ENCODE measurements at places on chromosomes 11 and 22. TPM values are rescaled to one million over a fixed set of nuclear protein-coding genes. Genes with fewer than 3 reads are reported as not detected.

- H3K36me3 ChIP-seq = no peaks in the 10 kb centered on the region
- peaks cover 30% of the 10 kb centered on the region for H3K27me3 ChIP-seq
- no peaks in the 10 kb centered on the region for H3K4me1 ChIP-seq
- DNase-seq = no peak
- no peak overlapping the region for H3K4me3 ChIP-seq
Measured at GRCh38 chr11:120124355-120124754, 13.6 kb downstream of the TRIM29 start.

GRCh38 chr11:9139628-9140357 is 48.4 kb upstream of the SCUBE2 start:
- H3K4me3 ChIP-seq = no peak overlapping the region
- peaks cover 29% of the 10 kb centered on the region for H3K4me1 ChIP-seq
- H3K27ac ChIP-seq = peak overlapping the region; percentile 82
- peaks cover 42% of the 10 kb centered on the region for H3K36me3 ChIP-seq

Gene HBB
- total RNA-seq = not detected

Gene NKAPD1
- total RNA-seq = 18.2 TPM

Gene KRTAP5-2
- not detected for total RNA-seq

All from chondrocyte (in vitro differentiated cells).